Fibroblast of skin of left biceps (primary cell): ENCODE measurements at places on chromosomes 4 and X.
A peak's percentile ranks its signal among the peaks of the same experiment; 100 is the strongest.

GRCh38 chr4:78311306-78311705 is 240.3 kb upstream of the ANXA3 start:
- DNase-seq = no peak

GRCh38 chr4:13865871-13866669 is 238.5 kb upstream of the BOD1L1 start:
- DNase-seq = no peak

DNA sequence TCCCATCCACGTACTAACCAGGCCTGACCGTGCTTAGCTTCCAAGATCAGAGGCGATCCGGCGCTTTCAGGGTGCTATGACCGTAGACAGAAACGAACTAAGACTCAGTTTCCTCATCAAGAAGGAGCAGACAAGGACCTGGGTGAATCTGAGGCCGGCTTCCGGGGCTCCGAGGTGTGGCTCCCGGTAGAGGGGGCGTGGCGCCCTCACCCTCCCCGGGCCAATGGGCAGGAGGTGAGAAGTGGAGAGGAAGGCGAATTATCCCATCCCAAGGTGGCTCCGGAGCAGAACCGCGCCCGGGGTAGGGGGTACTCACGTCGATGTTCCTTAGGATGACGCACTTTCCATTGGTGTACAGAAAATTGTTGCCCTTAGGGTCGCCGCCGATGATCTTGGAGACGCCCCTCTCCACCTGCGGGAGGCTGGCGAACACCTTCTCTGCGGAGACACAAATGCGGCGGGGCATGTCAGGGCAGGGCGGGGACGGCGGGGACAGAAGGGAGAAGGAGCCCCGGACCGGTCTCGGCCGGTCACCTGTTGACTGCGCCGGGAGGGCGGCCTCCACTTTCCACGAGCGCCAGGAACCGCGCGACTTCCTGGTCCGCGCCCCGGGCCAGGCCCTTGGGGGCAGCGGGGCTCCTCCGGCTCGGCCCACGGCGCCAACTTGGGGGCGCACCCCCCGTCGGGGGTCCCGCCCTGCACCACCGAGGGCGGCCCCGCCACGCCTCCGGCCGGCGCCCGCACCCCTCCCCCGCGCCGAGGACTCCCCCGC is 616 bp downstream of the WDR1 start:
- no peak for DNase-seq

DNA sequence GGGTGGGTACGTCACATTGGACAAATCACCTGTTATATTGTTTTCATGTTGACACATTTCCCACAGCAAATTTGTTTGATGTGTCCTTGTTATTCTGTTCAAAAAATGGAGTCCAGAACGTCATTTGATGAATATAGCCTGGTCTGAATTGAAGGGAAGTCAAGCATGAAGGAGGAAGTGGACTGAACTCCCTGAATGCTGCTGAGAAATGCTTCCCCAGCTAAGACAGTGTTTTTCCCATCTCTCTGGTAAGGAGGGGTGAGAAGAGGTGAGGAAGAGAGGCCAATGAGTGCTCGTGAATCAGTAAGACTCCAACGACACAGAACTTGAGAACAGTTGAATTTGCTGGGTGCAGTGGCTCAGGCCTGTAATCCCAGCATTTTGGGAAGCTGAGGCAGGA is 127.4 kb downstream of the RBM47 start:
- no peak for DNase-seq

GRCh38 chr4:173041482-173041881 is 127.1 kb upstream of the GALNT7 start:
- no peak for DNase-seq

GRCh38 chr4:57764856-57765255 is 654.7 kb upstream of the IGFBP7 start:
- no peak for DNase-seq

DNA sequence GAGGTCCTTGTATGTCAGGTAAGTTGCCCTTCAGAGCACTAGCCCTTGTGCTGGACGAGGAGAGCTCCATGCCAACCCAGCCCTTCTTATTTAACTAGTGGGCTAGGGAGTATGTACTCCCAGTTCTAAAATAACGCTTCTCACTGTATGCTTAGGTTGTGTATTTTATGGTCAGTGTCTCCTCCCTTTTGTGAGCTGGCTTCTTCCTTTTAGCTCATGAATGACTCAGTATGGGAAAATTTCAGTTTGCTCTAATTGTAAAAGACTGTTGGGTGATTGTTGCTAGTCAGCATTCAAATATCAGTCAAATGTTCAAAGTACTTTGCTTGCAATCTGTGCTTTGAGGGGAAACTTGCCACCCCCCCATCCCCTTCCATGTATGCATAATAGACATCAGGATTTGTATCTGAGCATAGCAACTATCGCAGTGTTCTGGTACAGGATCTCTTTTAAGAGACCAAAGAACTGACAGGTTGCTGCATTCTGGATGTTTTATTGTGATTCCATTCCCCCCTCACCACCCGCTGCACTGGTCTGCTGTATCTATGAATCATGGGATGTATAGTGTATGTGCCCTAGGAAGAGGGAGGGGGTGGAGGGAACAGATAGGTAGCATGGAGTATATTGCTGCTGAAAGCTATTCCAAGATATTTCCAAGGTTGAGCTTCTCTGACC is 34.7 kb downstream of the DLG3 start:
- DNase-seq = peak; percentile 18

- DNase-seq = no peak
These were observed 22.4 kb downstream of the NEXMIF start for GRCh38 chrX:74902806-74903205.

DNA sequence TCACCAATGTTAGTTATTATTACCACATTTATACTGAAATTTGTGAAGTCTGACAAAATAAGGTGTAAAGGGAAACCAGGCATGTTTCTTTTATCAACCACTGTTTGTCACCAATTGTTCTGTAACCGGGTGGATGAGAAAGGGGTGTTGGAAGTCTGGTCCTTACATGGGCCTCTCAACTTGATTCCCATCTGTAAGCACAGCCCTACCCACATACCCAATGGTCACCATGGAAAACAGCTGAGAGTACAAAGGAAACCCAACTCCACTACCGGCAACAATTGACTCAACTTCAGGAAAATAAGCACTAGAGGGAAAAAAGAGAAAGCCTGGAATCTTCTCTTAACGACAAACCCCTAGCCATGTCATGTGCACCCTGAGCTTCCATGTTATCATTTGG is 70.8 kb upstream of the PTCHD1 start:
- DNase-seq = no peak
